ENCODE measurements at places on chromosomes 3 and 15.

DNA sequence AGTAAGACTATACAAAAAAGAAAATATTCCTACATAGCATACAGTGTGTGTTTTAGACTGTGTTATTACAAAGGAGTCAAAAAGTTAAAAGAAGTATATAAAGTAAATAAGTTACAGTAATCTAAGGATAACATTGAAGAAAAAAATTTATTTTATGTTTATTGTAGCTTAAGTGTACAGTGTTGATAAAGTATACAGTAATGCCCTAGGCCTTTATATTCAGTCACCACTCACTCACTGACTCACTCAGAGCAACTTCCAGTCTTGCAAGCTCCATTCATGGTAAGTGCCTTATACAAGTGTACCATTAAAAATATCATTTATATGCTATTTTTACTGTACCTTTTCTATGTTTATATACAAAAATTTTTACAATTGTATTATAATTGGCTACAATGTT is 220.1 kb downstream of the BCHE start:
- DNase-seq, result no peak

DNA sequence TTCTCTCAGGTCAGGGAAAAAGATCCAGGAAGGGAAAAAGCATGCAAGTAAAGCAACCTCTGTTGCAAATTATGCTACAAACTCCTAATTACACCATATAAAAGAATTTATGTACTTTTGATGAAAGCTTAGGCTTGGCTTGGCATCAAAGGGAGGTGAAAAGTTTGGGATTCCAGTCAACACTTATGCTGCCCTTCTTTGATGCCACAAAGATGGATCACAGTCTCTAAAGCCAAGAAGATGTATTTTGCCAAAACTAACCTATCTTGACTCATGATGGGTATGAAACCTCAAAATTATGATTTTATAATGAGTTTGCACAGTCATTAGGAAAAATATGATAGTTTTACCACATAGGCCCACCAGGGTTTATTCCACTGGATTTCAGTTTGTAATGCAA is 101.0 kb upstream of the CCDC80 start:
- DNase-seq, result no peak

- peak; percentile 71 for DNase-seq
These were observed 40.1 kb upstream of the MTMR10 start for GRCh38 chr15:31031471-31032067.

- no peak for DNase-seq
These were observed at the start of gene TMEM212 for GRCh38 chr3:171842864-171843518. Gene TMEM212, plus strand, starts transcription at chr3:171843349. Its CDS starts 35 bp downstream, at chr3:171843384.

DNA sequence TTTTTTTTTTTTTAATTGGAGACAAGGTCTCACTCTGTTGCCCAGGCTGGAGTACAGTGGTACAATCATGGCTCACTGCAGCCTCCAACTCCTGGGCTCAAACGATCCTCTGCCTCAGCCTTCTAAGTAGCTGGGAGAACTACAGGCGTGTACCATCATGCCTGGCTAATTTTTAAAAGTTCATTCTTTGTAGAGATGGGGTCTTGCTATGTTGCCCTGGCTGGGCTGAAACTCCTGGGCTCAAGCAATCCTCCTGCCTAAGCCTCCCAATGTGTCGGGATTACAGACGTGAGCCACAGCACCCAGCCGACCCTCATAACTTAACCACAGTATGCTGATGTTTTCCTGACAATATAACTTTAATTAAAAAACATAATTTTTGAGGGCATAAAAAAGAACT is 24.3 kb downstream of the IL17RD start:
- DNase-seq, result no peak

DNA sequence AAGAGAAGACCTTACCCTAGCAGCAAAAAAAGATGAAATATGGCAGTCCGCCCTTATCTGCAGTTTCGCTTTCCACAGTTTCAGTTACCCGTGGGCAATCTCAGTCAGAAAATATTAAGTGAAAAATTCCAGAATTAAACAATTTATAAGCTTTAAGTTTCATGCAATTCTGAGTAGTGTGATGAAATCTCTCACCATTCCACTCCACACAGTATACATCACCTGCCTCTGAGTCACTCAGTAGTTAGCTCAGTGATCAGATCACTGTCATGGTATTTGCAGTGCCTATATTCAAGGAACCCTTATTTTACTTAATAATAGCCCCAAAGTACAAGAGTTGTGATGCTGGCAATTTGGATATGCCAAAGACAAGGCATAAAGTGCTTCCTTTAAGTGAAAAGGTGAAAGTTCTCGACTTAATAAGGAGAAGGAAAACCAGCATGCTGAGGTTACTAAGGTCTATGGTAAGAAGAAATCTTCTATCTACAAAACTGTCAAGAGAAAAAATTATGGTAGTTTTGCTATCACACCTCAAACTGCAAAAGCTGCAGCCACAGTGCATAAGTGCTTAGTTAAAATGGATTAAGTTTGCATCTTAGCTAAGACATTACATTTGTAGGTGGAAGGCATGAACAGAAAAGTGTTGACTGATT is 48.1 kb downstream of the HSPBAP1 start:
- no peak for DNase-seq

- no peak for DNase-seq
These were observed 268.4 kb upstream of the ATP11B start for GRCh38 chr3:182524711-182525401.

All from GM13977 (cell line).